ENCODE measurements at places on chromosomes 3 and 15. TPM values are rescaled to one million over a fixed set of nuclear protein-coding genes. Genes with fewer than 3 reads are reported as not detected.

Gene NT5DC2
- 47.8 TPM for total RNA-seq

Gene GOLGA8B
- 186 TPM for total RNA-seq

Gene IL5RA
- total RNA-seq: not detected

Gene DPPA2
- total RNA-seq: not detected

Gene CYP1A2
- not detected for total RNA-seq

Gene ADAMTSL3
- not detected for total RNA-seq

Gene MB21D2
- not detected for total RNA-seq

Gene LEO1
- total RNA-seq: 16.9 TPM

Gene DVL3
- total RNA-seq: 62.1 TPM

Gene C2CD4A
- total RNA-seq: not detected

Gene A4GNT
- not detected for total RNA-seq

Gene SYNM
- total RNA-seq: not detected

Gene PPP1R14D
- not detected for total RNA-seq

Gene NAALADL2
- 0.29 TPM for total RNA-seq

Gene ENTPD3
- total RNA-seq: not detected

Gene PLCD1
- 0.89 TPM for total RNA-seq

Gene DUOXA2
- not detected for total RNA-seq

All from Karpas-422 (cell line).